ENCODE measurements at places on chromosomes 4 and X. TPM values are rescaled to one million over a fixed set of nuclear protein-coding genes. Genes with fewer than 3 reads are reported as not detected.

SLC38A5 gene
- polyA plus RNA-seq: 5.3 TPM

LGI2 gene
- 30.8 TPM for polyA plus RNA-seq

POF1B gene
- polyA plus RNA-seq: 1.7 TPM

AFP gene
- polyA plus RNA-seq: 776 TPM

FRAS1 gene
- polyA plus RNA-seq: 77.0 TPM

YTHDC1 gene
- 188 TPM for polyA plus RNA-seq

SLC10A4 gene
- 0.37 TPM for polyA plus RNA-seq

FGD1 gene
- 19.8 TPM for polyA plus RNA-seq

TNIP3 gene
- polyA plus RNA-seq: 2.0 TPM

PNCK gene
- 11.4 TPM for polyA plus RNA-seq

OFD1 gene
- polyA plus RNA-seq: 32.2 TPM

FAM156A gene
- polyA plus RNA-seq: 27.2 TPM

MAGED4 gene
- 23.0 TPM for polyA plus RNA-seq

TCEAL9 gene
- polyA plus RNA-seq: 250 TPM

TLR2 gene
- 6.4 TPM for polyA plus RNA-seq
